Forelimb muscle (tissue), 1 donor: ENCODE measurements at places on chromosomes 6 and 20.

GRCh38 chr20:35341366-35342028 is 49.3 kb upstream of the FAM83C start:
- DNase-seq = no peak

GRCh38 chr20:13291157-13291556 is 70.1 kb downstream of the ISM1 start:
- DNase-seq = no peak

- DNase-seq = no peak
Observed at GRCh38 chr20:53036992-53037391, 64.8 kb downstream of the TSHZ2 start.

DNA sequence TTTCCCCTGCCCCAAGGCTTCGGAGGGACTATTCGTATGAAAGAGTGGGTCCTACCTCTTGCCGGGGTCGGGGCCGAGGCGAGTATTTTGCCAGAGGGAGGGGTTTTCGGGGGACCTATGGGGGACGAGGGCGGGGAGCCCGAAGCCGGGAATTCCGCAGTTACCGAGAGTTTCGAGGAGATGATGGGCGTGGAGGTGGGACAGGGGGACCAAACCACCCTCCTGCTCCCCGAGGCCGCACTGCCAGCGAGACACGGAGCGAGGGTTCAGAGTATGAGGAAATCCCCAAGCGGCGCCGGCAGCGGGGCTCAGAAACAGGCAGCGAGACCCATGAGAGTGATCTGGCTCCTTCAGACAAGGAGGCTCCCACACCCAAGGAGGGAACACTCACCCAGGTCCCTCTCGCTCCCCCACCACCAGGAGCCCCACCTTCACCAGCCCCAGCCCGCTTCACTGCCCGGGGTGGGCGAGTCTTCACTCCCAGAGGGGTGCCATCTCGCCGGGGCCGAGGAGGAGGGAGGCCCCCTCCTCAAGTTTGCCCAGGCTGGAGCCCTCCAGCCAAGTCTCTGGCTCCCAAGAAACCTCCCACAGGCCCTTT is 11.3 kb downstream of the PRRC2A start:
- no peak for DNase-seq
